ENCODE measurements at places on chromosomes 1 and 21.

DNA sequence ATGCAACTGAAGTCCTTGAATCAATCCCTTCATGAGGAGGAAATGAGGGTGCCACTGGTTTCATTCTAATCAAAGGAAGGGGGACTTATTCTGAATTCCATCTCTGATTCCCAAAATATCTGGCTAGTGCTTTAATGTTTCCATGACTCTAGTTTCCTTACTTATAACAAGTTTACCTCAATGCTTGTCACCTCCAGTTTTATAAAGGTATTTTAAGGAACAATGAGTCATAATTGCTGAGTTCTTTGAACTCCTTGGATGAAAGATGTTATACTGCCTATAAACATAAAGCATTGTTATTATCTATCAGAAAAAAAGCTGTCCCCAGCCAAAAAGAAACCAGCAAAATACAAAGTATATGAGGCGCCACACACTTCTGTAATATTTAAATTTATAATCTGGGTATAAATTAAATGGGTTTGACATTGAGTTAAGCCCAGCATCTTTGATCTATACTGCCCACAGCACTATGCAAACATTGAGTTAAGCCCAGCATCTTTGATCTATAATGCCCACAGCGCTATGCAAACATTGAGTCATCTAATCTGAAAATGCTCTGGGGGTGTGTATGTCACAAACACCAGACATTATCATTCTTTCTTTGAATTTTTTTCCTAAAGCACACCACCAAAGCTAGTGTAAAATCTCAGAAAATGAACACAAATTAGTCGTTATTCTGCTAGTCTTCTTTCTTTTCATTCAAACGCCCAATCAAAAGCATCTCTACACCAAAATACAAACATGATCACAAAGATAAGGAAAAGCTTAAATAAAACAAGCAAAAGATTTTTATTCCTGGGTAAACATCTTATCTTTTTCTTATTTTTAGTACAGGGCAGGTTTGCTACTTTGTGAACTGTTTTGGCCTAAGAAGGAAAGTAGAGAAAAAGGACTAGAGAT lies 11.5 kb upstream of the CXADR start:
- DNase-seq: no peak

- DNase-seq: no peak
Measured at GRCh38 chr1:176692988-176693696, 230.2 kb downstream of the PAPPA2 start.

- DNase-seq: no peak
Measured at GRCh38 chr1:101124405-101124804, 98.8 kb upstream of the DPH5 start.

- DNase-seq: no peak
Measured at GRCh38 chr21:28132713-28133112, 860.0 kb downstream of the LTN1 start.

DNA sequence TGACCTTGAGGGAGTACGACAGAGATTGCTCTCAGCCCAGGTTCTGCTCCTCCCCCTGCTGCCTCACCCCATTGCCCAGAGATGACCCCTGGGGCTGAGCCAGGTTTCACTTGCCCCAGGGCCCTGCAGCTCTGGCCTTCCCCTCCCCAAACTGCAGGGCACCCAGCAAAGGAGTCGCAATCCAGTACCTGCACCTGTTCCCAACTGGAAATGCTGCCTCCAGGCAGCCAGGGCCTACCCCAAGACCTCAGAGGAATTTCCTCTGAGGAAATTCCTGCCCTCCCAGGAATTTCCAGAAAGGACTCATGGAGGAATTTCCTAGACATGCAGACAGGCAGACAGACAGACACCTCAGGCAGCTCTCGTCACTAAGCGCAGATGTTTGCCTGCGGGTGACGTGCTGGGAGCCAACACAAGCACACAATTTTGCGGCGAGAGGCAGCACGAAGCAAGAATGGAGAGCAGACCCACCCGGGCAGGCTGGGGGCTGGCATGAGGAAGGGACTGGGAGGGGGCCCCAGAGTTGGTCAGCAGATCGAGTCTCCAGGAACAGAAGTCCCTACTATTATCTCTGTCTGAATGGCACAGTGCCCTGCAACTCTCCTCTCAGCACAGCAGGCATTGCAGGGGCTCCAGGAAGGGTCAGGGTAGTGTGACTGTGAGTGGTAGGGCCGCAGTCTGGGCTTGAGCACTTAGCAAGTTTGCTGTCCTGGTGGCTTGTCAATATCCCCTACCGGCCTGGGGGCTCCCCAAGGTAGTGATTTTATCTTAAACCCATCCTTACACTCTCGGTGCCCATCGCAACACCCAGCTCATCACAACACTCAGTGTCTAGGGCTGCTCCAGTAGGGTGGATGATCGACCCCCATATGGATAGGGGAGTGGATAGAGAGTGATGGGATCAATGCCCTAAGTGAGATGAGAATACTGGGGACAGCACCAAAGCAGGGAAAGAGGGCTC lies 2.9 kb upstream of the EFNA1 start:
- DNase-seq: no peak

All from cortex of kidney (tissue), 1 donor.